H9 (cell line): ENCODE measurements at places on chromosomes 4 and X. TPM values are rescaled to one million over a fixed set of nuclear protein-coding genes. Genes with fewer than 3 reads are reported as not detected.

GRCh38 chr4:69239557-69240168 is 25.1 kb upstream of the UGT2B11 start:
- DNase-seq: no peak

GRCh38 chr4:35125995-35126712 is 1118.2 kb downstream of the ARAP2 start:
- no peak for DNase-seq

DNA sequence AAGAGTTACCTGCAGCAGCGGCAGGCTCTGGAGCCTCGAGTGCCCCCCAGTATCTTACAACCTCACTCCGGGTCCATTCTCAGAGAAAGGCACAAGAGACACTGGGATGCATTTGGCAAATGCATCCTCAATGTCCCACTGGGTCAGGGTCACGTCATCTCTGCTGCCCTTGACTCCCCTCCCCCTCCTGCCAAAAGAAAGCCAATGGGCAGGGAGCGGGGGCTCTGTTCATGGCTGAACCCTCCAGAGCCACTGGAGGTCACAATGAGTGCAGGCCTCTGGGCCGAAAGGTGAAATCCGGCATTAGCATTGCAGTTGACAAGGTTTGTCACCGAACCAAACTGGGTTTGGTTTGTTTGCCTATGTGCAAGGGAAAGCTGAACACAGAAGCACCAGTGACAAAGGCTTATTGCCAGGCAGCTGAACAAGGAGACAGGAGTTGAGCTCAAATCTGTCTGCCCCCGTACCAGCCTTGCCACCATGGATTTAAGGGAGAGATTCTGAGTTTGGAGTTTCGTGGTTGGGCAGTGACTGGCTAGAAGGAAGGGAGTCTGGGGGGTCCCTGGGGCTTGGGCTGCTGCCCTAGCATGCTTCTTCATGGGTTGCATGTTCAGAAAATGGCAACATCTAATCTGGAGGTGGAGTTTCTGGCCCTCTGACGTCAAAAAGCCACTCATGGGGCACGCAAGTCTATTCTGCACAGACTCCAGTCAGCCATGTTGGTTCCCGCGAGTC is 64.3 kb downstream of the HTRA3 start:
- DNase-seq: no peak

DNA sequence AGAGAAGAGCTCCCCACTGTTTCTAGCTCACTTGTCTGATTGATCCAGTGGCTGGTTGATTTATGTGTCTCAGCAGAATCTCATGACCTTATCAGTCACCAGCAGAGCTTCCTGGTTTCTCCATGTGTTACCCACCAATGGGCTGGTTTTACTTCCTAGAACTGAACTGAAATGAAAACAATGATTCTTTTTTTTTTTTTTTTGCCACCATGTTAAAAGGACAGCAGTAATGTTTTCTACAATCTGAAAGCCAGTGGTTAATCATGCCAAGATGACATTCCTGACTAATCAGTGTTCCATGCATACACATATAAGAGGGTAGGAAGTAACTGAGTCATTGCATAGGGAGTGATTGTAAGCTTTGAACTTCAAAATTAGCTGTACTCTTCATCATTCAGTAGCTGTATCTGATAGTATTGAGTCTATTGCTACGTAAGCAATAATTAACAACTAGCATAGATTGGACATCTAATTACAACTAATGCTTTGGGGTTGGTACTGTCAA is 67.7 kb downstream of the SLC4A4 start:
- no peak for DNase-seq

DNA sequence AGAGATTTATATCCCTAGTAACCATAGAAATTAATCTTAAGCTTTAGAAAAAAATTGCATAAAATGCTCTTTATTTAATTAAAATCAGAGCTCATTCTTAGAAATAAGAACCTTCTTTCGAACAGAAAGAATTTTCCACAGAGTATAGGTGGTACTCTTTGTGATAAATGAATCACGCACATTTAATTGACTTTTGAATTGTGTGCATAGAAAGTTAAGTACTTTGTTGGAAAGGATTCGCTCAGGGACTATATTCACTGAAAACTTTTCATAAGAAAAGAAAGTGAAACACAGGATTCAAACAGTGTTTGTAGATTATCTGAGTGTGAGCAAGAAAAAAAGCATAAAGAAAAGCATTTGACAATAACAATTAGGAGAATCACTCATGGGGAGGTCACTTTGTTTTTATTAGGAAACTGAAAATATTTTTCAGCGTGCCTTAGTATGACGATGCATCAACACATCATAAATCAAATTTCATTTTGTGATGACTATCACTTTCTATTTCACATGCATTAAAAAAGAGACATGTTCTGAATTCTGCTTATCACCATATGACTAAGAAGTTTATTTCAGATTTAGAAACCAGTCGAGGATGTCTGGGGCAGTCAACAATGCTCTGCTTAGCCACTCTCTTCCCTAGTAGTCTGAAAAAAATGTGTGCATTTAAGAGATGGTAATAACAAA is 49.5 kb downstream of the STX18 start:
- no peak for DNase-seq

DNA sequence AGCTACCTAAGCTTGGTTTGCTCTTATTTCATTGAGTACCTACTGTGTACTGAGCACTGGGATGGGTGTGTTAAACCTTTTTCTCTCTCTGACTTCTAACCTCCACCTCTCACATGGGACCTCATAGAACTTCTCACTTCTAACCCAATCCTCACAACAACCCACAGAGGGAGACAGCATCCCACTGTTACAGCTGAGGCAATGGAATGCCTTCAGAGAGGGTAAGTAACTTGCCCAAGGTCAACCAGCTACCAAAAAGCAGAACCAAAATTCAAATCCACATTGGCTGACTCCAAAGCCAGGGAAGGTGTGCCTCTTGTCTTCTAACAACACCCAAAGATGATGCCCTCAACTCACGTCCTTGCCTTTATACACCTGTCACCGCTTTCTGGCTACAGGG is 5.4 kb downstream of the SEL1L3 start:
- DNase-seq: no peak

GRCh38 chr4:55253948-55254593 is 92.0 kb upstream of the SRD5A3 start:
- no peak for DNase-seq

- DNase-seq: no peak
These were observed 318.6 kb downstream of the OPHN1 start for GRCh38 chrX:68114573-68115129.

DNA sequence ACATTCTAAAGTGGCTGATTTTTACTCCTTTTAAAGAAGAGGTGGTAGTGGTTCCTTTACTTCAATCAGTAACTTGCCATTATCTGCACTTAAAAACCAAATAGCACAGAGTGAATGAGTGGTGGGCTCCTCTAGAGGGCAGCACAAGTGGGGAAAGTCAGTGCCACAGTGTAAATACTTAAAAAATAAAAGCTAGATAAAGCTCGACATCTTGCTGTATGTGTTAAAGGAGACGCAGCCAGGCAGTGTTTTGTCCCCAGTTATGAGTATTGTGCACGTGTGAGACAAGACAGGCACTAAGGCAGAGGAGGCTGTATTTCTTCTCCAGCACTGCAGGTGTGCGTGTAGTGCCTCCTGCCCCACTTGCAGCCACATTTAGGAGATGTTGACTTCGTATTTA is 24.6 kb downstream of the NAP1L5 start:
- peak; percentile 44 for DNase-seq

Gene STARD8
- total RNA-seq: 0.39 and 0.52 TPM in 2 replicates
